ENCODE measurements at places on chromosomes 5 and 9.

GRCh38 chr5:120465436-120465961, 1.4 kb downstream of the PRR16 start:
- no peak for DNase-seq

DNA sequence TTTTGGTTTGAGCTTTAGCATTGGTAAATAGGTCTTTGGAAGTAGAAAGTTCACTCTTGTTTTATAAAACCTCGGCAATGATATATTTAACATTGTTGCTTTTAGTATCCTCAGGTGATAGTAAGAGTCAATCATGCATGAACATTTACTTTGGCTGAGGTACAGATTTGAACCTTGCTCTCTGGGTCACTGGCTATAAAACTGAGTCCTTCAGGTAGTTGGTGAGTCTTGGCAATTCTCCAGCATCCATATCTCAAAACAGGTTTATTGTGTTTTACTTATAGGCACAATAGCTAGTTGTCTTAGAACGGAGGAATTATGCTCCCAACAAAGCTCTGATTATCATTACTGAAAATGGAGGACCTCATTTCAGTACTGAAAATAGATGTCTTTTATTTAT, 75.1 kb downstream of the MAT2B start:
- DNase-seq = no peak

GRCh38 chr5:80318212-80318611, 1.6 kb upstream of the SPZ1 start:
- peak; percentile 44 for DNase-seq

DNA sequence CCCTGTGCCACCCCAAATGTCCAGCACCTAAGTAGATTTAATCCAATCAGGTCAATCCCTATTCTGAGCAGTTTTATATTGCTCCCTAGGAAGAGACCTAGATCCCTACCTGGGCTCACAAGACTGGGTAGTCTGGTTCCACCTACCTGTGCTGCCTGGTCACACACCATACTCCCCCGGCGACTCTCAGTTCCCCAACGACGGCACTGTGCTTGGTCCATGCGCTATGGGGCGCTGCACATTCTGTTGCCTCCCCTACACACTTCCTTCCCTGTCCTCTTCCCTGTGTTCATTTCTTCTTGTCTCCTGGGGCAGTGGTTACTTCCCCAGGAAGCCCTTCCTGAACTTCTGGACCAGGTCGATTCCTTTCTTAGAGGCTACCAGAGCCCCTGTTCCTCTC, 109.9 kb upstream of the IL12B start:
- no peak for DNase-seq

- peak; percentile 52 for DNase-seq
These were observed 5.1 kb downstream of the MGAT4B start for GRCh38 chr5:179801304-179802206.

DNA sequence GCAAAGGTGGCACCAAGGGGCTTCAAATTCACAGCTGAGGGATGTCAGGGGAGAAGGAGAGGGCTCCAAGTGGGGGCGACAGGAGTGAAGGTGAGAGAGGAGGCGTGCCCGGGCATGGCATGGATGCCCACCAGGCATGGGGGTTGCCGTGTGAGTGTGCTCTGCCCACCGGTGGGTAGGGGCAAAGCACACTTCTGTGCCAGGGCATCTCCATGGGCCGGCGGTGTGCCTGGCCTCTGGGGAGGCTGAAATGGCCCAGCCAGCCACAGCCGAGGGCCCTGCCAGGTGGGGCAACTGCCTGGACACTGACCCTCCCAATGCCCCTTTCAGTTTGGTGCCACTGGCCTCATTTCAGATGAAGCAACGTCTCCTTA, 14.0 kb upstream of the RNU6ATAC start:
- no peak for DNase-seq

GRCh38 chr5:54753753-54754152, 231.6 kb downstream of the ESM1 start:
- DNase-seq = no peak

GRCh38 chr5:96703384-96703920, 41.3 kb downstream of the CAST start:
- DNase-seq = no peak

- DNase-seq = no peak
These were observed 138.4 kb downstream of the GADD45G start for GRCh38 chr9:89743216-89743572.

DNA sequence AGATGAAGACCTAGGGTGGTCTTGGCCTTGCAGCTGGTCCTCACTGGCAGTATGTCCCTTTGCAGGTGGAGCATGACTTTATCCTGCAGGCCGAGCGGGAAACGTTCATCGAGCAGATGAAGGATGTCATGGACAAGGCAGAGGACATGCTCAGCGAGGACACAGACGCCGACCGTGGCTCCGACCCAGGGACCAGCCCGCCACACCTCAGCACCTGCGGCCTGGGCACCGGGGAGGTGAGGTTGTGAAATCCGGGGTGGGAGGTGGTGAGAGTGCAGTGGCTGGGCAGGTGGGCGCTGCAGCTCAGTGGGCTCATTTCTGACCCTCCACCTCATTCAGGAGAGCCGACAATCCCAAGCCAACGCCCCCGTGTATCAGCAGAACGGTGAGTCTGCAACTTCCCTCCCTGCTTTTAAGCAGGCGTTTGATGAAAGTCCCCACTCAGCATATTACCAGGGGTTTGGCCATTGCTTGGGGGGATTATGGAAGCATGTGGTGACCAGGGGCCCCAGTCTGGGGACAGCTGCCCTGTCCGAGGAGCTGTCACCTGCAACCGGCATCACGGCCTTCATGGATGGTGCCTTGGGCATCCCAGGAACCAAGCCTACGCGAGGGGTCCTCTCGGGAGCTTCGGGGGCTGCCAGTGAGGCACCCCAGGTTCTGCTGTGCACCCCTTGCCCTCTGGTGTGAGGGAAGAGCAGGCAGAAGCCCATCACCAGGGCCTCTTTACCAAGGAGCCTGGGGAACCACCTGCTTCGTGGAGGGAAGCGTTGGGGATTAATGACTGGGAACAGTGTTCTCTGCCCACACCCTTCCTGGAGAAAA, 84.0 kb downstream of the WNK2 start:
- no peak for DNase-seq

DNA sequence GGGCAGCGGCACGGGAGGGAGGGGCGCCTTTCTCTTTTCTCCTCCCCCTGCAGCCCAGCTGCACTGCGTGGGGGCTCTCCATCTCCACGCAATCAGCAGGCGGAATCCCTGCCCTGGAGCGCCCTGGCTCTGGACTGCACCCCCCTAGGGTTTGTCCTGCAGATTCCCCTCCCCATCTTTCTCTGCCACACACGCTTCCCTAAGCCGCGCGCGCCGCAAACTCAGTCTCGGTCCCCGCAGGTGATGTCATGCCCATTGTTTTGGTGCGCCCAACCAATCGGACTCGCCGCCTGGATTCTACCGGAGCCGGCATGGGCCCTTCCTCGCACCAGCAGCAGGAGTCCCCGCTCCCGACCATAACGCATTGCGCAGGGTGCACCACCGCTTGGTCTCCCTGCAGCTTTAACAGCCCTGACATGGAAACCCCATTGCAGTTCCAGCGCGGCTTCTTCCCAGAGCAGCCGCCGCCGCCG, at the start of gene KCNN2:
TSS of gene KCNN2 (plus strand) at position 347 of the 473 bp plus-strand sequence. CDS start at position 417, 70 bp downstream.
- no peak for DNase-seq

DNA sequence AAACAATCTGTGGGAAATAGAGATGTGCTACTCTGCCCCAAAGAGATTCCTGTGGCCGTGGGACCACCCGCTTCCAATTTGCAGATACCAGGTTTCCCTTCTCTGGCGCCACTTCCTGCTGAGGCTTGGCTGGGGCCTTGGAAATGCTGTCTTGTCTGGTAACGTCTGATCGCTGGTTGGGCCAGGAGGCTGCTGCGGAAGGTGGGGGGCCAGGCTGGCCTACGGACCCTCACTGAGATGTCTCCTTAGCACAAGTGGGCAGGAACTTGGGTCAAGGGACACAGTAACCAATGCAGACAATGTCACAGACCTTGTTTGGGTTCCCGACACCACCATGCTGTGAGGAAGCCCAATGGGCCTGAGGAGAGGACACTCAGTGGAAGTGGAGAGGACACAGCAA, 31.7 kb upstream of the IRX4 start:
- DNase-seq = no peak

GRCh38 chr5:109354761-109355160, 55.0 kb downstream of the PJA2 start:
- no peak for DNase-seq

DNA sequence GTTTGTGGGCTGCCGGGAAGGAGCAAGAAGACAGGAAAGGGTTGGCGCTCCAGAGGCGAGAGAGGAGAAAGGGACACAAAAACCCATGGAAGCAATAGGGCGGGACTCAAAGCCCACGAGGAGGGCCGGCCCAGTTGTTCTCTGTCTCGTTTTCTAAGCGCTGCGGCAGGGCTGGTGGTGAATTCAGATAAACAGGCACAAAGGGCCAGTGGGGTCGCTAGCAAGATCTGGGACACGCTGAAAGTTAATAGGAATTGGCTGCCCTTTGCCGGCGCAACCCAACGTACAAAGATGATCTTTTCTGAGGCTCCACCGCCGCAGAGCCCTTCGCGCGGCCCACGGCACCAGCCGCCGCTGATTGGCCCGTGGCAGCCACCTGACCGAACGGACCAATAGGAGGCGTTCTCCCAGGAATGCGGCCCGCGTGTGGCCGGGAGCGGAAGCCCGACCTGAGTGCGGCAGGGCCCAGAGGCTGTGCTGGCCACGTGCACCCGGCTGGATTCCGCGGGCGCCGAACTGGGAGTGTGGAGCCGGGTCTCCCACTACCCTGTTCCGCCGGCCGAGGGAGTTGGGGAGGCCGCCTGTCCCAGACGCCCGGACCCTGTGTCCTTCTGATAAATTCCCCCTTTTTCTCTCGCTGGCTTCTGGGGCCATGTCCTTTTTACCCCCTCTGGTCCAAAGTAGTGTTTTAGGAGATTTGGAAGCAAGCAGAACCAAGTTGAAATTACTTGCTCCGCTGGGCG, 16.8 kb upstream of the NSD1 start:
- no peak for DNase-seq

- DNase-seq = no peak
These were observed 20.9 kb upstream of the SPINK1 start for GRCh38 chr5:147852365-147852764.

- DNase-seq = no peak
These were observed 266.2 kb downstream of the TRIM32 start for GRCh38 chr9:116953271-116953670.

DNA sequence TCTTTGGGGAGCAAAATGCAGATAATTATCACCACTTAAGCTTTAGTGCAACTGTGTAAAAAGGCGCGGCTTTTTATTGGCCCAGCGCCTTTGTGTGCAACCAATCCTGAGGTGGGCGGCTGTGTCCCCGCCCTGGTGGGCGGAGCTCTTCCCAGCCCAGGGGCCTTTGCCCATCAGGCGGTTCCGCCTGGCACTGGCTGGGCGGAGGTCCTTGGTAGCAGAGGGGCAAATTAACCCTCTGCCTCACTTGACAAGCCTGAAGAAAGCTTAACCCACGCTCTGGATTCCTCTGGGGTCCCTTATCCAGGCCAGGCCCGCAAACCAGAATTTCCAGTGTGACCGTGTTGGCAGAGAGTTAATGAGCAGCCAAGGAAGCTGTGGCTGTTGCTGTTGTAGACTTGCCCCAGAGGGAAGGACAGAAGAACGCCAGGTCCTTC, 12.8 kb upstream of the NIPAL4 start:
- no peak for DNase-seq

DNA sequence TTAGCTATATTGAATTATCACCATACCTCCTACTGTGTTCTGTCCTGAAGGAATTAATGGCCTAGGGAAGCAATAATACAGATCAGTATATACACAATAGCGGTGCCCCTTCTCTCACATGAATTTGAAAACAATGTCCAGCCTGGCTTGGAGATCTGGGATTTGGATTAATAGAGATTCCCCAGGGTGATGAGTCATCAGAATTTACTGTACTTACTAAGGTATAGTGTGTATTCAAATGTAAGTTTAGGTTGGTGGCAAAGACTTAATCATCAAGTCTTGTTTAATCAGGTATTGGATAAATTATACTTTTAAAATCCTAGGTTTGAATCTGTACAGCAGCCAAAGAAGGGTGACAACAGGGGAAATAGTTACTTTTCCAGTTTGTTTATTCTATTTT, 121.5 kb downstream of the FEM1C start:
- no peak for DNase-seq

DNA sequence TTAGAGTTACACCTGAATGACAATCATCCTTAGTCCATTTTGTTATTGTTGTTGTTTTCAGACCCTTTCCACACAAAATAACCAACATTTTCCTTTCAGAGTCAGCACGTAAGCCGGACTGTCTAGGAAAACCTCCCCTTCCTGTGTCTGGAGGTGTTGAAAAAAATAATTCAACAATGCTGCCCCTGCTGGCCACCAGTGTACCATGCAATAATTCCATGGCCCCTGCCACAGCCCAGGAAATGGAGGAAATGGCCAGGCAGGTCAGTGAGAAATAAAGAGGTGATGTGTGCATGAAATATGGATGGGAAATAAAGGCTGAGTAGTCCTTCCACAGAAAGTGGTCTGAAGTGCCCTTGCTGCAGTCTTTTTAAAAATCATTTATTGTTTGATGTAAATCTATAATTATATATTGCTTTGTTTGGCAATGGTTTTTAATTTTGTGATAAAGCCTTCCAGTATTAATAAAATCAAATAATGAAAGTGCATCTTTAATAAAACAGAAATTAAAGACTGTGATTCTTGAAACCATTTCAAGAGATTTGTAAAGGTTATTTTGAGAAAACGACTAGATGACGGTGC, 152.8 kb upstream of the PAPPA start:
- no peak for DNase-seq

GRCh38 chr9:35771534-35771933, 17.5 kb upstream of the MSMP start:
- no peak for DNase-seq

GRCh38 chr9:121876255-121876654, 216.9 kb downstream of the TTLL11 start:
- no peak for DNase-seq

DNA sequence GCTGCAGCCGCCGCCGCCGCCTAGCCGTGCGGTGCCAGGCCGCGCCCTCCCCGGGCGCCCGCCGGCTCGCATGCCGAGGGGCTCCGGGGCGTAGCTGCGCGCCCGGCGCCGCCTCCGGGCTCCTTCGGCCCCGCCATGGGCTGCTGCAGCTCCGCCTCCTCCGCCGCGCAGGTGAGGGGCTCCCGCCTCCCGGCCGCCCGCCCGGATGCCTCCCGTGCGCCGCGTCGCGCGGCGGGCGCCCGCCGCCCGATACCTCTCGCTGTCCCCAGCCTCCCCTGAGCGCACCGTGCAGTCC, 230 bp downstream of the SLC44A1 start:
- no peak for DNase-seq
